ENCODE measurements at places on chromosomes 11 and 22.

GRCh38 chr11:7896009-7896785 lies 34.9 kb downstream of the OR10A6 start:
- H3K27ac ChIP-seq, result no peak overlapping the region
- no peaks in the 10 kb centered on the region for H3K4me1 ChIP-seq
- DNase-seq, result no peak

GRCh38 chr11:101035872-101036271 lies 93.7 kb downstream of the PGR start:
- H3K4me1 ChIP-seq, result no peaks in the 10 kb centered on the region
- peaks cover 12% of the 10 kb centered on the region for H3K27me3 ChIP-seq
- no peaks in the 10 kb centered on the region for H3K36me3 ChIP-seq

DNA sequence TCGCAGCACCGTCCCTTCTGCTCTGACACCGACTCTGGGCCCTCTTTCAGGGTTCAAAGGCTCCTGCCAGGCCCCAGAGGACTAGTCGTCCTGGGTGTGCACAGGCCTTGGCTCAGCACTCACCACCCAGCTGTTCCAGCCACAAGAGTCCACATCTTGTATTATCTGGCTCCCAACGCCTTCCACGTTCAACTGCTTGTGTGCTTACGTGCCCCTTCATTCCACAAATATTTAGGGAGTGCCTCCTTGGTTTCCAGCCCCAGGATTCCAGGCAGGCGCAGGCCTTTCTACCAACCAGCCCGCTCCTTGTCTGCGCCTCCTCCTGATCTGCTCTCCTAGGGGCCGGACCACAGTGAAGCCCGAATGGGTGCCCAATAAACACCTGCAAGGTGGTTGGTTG lies 70.9 kb downstream of the SCUBE1 start:
- H3K4me1 ChIP-seq, result no peaks in the 10 kb centered on the region
- no peak overlapping the region for H3K4me3 ChIP-seq
- H3K27me3 ChIP-seq, result no peaks in the 10 kb centered on the region
- no peaks in the 10 kb centered on the region for H3K36me3 ChIP-seq
- no peak for DNase-seq

- no peak overlapping the region for H3K27ac ChIP-seq
- no peak overlapping the region for H3K4me3 ChIP-seq
- no peaks in the 10 kb centered on the region for H3K4me1 ChIP-seq
- no peaks in the 10 kb centered on the region for H3K27me3 ChIP-seq
- H3K36me3 ChIP-seq, result peaks cover 89% of the 10 kb centered on the region
Measured at GRCh38 chr22:23272371-23272770, 92.1 kb downstream of the BCR start.

DNA sequence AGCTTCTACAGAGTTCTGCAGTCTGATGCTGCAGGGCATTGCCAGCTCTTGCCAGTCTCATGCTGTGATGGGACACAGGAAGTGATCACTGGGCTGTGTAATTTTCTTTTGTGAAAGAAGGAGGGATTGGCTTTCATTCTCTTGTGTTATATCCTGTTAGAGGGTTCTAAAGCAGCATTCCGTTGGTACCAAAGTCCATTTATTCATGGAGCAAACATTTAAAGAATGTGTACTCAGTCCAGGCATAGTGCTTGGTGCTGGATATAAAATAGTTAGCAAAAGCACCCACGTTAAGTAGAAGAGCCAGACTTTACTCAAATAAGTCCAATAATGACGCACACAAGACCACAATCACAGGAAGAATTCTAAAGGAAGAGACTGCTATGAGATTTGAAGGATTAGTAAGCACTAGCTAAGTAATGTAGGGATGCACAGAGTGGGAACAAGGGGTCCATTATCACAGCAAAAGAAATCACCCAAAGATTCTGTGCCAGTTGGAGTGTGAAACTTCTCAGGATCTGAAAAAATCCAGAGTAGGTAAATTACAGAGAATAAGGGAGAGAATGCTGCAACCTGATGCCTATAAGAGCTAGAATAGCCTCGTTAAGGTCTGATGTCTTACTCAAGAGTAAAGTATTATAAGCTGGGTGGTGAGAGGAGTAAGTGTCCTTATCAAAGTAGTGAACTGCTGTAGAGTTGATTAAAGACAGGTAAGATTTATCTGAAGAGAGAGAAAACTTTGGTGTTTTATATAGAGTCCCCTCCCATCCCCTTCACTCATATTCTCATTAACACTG lies 728.3 kb downstream of the METTL15 start:
- no peak overlapping the region for H3K27ac ChIP-seq
- H3K4me3 ChIP-seq, result no peak overlapping the region
- no peaks in the 10 kb centered on the region for H3K27me3 ChIP-seq
- no peak for DNase-seq

GRCh38 chr11:104462341-104462740 lies 298.4 kb upstream of the PDGFD start:
- H3K36me3 ChIP-seq, result no peaks in the 10 kb centered on the region
- peaks cover 4% of the 10 kb centered on the region for H3K4me1 ChIP-seq
- no peaks in the 10 kb centered on the region for H3K27me3 ChIP-seq
- no peak for DNase-seq
- H3K4me3 ChIP-seq, result no peak overlapping the region

DNA sequence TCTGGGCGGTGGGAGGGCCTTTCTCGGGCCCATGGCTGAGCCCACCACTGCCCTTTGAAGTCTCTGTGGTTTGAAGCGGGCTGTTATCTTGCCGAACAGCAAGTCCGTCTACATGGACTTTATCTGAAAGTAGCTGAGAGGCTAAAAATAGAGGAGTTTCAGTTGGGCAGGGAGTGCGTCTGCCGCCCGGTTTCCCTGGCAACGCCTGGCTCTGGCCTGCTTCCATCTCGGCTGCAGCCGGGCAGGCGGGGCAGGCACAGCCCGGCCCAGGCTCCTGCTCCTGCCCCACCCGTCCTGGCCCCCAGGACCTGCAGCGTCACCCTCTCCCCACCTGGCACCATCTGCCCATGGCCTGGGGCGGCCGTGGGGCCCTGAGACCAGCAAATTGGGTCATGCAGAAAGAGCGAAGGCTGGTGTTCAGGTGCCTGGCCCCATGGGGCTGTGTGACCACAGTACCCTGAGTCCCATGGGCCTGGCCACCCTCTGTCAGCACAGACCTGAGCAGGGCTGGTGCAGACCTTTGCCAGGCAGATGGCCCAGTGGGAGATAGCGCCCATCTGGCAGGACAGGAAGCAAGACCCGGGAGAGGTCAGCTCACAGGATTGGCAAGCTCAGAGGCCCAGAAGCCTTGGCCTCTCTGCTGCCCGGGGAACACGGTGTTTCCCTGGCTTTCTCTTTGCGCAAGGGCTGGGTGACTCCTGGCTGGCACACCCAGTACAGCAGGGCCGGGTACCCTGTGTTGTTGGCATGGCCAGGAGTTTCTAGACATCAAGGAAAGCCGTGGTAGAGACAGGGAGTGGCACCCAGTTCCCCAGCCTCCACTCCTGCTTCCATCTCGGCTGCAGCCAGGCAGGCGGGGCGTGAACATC lies 79.1 kb upstream of the KCNQ1OT1 start:
- H3K4me3 ChIP-seq, result no peak overlapping the region
- H3K4me1 ChIP-seq, result peaks cover 11% of the 10 kb centered on the region
- peak overlapping the region; percentile 60 for H3K27ac ChIP-seq
- no peaks in the 10 kb centered on the region for H3K36me3 ChIP-seq
- peak; percentile 35 for DNase-seq

DNA sequence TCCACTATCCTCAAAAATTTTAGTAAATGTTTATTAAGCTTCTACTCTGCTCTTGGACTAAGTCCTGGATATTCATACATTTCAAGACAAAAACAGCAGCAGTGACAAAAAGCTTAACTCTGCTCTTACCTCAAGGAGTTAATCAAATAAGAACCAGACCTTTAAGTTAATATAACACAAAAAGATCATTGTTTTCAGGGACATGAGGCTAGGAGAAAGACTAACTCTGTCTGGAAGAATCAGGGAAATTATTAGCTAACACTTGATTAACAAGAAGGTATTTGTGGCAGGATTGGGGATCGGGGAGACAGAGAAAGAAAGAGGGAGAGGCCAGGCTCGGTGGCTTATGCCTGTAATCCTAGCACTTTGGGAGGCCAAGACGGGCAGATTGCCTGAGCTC lies 74.4 kb downstream of the PPP2R1B start:
- H3K27me3 ChIP-seq, result no peaks in the 10 kb centered on the region
- peaks cover 17% of the 10 kb centered on the region for H3K36me3 ChIP-seq
- H3K4me3 ChIP-seq, result no peak overlapping the region
- H3K27ac ChIP-seq, result peak overlapping the region; percentile 24
- DNase-seq, result no peak

DNA sequence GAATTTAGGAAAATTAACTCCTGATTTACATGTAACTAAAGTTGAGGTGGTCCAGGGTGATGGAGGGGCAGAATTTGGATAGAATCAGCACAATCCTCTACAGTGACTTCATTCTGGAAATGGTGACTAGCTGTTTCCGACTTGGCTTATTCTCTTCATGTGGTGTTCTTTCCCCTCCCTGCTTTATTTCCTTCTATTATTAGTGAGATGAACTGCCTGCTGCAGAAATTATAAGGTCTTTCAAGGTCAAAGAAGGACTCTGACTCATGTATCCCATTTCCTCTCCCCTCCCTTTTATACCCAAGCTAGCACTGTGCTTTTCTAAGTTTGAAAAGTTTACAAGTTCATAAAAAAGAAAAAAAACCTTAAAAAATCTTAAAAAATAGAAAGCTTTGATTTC lies 12.2 kb upstream of the MRPL17 start:
- no peak overlapping the region for H3K27ac ChIP-seq
- no peaks in the 10 kb centered on the region for H3K36me3 ChIP-seq
- H3K4me1 ChIP-seq, result peaks cover 5% of the 10 kb centered on the region

- H3K36me3 ChIP-seq, result no peaks in the 10 kb centered on the region
- H3K4me1 ChIP-seq, result no peaks in the 10 kb centered on the region
- DNase-seq, result no peak
- no peaks in the 10 kb centered on the region for H3K27me3 ChIP-seq
- no peak overlapping the region for H3K4me3 ChIP-seq
Measured at GRCh38 chr11:102810950-102811660, 13.1 kb upstream of the MMP1 start.

GRCh38 chr11:34263441-34264091 lies 94.2 kb downstream of the ABTB2 start:
- H3K27me3 ChIP-seq, result no peaks in the 10 kb centered on the region
- peak; percentile 75 for DNase-seq
- H3K4me3 ChIP-seq, result no peak overlapping the region
- no peak overlapping the region for H3K27ac ChIP-seq
- H3K36me3 ChIP-seq, result no peaks in the 10 kb centered on the region
- peaks cover 22% of the 10 kb centered on the region for H3K4me1 ChIP-seq

DNA sequence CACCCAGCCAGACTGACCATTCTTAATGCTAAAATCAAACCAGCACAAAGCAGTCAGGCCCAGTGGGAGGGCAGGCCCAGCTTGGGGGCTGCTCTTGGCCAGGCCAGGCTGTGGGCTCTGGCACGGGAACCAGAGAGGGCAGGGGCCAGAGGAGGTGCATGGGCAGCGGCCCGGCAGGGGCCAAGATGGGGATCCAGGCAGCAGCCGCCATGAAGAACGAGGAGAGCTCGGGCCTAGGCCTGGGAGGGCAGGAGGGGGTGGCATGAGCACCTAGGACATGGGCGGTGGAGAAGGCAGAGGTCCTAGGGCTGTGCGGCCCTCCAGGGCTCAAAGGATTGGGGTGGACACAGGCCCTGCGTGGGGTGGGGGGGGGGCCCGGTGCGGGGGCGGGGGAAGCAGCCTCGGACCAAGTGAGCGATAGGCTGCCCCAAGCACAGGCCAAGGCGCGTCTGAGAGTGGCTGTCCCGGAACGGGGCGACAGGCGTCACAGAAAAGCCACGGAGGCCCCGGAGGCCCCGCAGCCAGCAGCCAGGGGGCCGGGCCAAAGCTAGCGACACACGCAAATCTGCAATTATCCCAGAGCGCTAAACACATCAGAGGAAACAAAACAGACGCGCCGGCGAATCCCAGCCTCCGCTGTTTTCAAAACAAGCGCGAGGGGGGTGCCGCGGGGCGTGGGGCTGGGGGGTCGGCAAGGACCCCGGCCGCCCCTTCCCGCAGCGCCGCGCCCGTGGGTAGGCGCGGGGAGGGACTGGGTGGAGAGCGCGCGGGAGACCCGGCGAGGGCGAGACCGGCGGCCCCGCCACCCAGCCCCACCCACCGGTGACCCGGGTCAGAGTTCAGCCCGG lies 8.3 kb downstream of the PLXNB2 start:
- peaks cover 1% of the 10 kb centered on the region for H3K4me1 ChIP-seq
- DNase-seq, result peak; percentile 69
- no peaks in the 10 kb centered on the region for H3K36me3 ChIP-seq
- H3K27ac ChIP-seq, result no peak overlapping the region

DNA sequence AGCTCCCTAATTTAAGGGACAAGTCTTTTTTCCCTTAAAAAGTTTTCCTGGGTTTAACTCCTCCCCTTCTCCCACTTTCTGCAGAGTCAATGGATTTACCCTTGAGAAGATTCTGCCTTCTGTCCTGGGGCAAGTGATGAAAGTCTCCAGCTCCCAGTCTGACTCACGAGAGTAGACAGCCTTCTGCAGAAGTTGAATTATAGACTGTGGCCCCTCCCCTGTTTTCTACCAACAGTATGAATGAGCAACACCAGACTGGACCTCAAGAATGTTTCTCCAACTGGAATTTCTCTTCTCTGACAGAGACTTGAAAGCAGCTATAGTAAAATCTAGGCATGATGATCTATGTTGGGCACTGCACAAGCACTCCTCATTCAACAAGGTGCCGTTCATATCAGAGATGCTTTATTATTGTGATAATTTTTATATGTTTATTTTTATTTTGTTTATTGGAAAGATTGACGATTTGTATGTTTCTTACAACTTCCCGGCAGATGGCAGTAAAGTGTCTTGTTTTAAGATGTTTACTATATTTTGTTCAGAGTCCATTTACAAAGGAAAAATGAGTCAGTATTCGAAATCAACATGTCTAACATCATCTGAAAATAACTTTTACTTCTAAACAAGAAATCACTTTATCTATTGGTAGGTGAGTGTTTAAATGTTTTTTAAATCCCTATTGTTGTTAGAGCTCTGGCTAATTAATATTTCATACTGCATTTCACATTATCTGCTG lies 56.6 kb downstream of the LMO2 start:
- H3K27me3 ChIP-seq, result peaks cover 6% of the 10 kb centered on the region
- H3K36me3 ChIP-seq, result no peaks in the 10 kb centered on the region
- H3K4me3 ChIP-seq, result no peak overlapping the region

DNA sequence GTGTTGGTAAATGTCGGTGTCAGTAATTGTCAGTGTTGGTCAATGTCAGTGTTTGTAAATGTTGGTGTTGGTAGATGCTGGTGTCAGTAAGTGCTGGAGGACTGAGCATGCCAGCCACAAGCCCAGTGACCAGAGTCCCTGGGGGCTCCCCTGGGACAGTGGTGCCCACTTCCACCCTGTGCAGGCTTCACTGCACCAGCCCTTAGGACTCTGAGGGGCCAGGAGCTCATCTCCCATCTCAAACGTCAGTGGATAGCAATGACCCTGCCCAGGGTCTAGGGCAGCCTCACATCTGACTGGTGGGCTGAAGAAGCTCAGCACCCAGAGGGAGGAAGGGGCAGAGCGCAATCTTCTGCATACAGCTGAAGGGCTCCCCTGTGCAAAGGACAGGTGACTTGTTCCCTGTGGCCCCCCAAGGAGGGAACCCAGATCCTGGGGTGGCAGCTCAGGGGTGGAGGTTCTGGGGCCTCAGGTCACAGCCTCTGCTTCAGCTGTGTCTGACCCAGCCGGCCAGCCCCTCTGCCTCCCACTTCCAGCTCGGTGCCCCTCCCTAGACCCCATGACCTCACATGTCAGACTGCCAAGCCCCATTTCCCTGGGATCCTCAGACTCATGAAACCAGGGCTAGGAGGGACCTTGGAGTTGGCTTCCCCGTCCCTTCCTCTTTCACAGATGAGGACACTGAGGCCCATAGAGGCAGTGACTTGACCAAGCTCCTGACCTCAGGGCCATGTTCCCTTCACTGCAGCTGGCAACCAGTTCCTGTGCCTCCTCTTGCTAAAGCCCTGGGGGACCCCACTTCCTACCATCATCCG lies 138.4 kb downstream of the CRYBB2 start:
- DNase-seq, result no peak
- no peaks in the 10 kb centered on the region for H3K27me3 ChIP-seq
- no peak overlapping the region for H3K4me3 ChIP-seq
- H3K27ac ChIP-seq, result no peak overlapping the region
- peaks cover 5% of the 10 kb centered on the region for H3K36me3 ChIP-seq

All from endodermal cell (in vitro differentiated cells).